ENCODE measurements at places on chromosomes 7 and 10.
A peak's percentile ranks its signal among the peaks of the same experiment; 100 is the strongest.

GRCh38 chr7:10913457-10913856 is 60.2 kb upstream of the PHF14 start:
- no peak for DNase-seq

DNA sequence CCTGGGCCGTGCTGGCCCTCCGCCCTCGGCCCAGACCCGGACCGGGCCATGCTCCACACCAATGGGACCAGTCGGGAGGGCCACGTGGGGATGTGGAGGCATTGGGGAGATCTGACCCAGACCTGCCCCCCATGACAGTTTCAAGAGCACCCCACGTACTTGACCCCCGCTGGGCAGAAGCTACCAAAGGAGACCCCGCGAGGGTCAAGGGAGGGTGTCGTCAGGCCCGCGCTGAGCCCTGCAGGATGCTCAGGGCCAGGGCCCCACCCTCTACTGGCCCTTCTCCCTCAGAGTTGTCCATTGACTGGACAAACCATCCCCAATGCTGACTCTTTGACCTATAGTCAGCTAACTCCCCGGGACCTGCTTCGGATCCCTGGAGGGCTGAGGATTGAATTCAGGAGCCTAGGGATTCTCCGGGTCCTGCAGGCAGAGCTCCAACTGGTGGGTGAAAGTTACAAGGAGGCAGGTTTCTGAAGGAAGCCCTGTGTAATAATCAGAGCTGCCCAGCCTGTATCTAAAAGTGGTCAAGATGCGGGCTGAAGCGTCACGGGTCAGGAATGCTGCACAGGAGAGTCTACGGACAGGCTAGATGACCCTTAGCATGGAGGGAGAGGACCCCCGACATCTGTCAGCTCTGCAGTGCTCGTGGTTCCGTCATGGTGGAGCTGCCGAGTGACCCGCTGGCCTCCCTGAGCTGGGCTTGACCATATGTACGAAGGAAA is 498 bp upstream of the CALHM2 start:
- no peak for DNase-seq

DNA sequence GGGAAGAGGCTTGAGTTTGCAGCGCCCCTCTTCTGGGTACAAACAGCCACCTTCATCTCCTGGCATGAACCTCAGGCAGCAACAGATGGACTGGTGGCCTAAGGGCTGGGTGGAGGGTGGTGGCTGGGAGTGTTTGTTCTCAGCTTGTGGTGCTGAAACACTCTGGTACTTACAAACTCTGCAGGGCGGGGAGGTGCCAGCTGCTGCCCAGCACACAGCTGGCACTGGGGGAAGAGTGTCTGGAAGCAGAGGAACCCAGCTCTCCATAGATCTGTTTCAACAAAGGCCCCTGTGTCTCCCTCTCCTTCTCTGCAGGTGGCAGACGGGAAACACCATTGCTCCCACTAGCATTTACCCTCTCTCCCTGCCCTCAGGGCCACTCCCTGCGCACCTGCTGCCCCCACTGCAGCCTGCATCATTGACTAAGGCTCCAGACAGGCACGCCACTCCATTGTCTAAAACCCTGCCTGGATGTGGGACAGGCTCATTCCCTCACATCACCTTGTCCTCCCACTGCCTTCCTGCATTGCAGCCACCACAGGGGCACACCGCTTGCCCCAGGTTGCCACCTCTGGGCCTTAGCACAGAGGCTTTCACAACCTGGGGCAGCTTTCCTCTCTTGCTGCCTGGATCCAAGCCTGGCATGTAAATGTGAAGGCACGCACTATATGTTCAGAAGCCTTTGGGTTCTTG is 6.5 kb downstream of the ARHGAP22 start:
- DNase-seq, result no peak

DNA sequence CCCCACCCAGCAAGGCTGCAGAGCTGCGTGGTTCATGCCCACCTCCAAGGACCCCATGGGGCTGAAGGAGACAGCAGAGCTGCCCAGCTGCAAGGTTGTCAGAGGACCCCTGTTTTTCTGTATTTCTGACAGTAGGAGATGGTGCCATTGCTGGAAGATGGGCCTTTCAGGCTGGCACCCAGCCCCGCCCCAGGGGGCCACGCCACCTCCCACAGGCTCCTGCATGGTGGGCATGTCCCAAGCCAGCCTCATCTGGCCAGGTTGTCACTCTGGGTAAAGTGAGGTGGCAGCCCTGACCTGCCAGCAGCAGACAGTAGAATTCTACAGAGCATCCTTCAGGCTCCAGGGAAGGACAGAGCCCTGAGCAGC is 75.5 kb upstream of the RET start:
- DNase-seq, result no peak

GRCh38 chr10:84424731-84425167 is 96.4 kb downstream of the CCSER2 start:
- peak; percentile 94 for DNase-seq

GRCh38 chr10:76318211-76318610 is 886.8 kb downstream of the LRMDA start:
- DNase-seq, result no peak

- DNase-seq, result no peak
Observed at GRCh38 chr7:113764401-113765035, 154.3 kb downstream of the PPP1R3A start.

DNA sequence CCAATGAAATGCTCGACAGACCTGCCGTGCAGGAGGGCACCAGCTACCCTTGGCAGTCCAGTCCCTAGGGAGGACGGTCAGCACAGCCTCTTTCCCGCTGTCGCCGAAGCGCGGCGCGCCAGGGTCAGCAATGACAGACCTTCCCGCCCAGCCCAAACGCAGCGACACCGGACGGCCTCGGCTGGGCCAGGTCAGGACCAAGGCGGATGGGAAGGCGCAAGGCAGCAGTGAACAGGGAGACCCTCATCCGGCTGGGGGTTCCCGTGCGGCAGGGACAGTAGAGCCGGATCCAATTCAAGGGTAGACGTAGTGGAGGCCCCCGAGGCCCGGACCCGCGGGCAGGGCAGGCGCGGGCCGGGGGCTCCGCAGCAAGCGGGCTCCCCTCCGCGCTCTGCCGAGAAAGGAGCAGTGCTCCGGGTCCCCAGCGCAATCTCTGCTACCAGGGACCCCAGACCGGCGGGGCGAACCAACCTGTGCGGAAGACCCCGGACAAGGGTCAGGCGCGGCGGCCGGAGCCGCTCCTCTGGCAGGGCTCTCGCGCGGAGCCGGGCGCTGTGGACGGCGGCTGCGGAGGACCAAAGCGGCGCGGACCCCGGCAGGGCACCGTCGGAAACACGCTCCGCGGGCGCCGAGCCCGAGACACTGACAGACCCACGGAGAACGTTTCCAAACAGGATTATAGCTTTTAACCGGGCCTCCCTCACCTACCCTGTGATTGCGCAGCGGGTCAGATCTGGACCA is at the start of gene SEC31B:
Gene SEC31B (minus strand): TSS at position 551 of the 741 bp plus-strand sequence. CDS start 2,909 bp downstream, outside the sequence.
- peak; percentile 17 for DNase-seq

DNA sequence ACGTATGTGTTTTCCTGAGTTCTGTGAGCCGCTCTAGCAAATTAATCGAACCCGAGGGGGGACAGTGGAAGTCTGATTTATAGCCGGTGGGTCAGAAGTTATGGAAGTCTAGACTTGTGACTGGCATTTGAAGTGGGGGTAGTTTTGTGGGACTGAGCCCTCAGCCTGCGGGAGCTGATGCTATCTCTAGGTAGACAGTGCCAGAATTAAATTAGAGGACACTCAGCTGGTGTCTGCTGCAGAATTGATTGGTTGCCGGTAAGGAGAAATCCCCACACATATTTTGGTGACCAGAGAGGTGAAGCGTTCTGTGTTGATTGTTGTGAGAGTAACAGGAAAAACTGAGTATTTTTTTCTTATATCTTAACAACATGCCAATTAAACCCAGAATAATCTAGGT is 143.8 kb upstream of the ADCY1 start:
- DNase-seq, result no peak

DNA sequence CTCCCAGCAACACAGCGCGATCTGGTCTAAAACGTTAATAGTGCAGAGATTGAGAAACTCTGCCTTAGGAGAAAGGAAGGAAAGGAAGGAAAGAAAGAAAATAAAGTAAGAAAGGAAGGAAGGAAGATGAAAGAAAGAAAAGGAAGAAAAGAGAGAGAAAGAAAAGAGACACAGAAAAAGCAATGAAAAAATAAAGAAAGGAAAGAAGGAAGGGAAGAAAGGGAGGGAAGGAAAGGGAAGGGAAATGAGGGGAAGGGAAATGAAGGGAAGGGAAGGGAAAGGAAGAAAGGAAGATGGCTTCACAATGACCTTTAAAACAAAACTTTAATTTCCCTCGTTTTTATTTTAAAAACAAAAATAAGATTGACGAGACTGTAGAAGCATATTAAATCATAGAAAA is 173.1 kb downstream of the ITGA8 start:
- DNase-seq, result no peak

DNA sequence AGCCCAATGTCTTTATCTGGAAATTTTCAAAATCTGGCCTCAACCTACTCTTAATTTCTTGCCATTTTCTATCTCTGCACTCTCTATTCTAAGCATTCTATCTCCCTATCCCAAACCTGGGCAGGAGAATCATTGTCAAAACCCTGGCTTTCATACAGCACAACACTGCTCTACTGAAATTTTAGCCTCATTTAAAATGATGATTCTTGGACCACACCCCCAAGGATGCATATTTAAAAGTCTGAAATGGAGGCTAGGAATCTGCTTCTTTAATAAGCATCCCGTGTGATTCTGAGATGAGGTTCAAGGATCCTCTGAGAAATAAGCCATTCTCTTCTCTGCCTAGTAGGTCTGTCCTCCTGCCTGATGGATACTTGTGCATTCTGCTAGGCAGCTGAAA is 50.8 kb upstream of the EGR2 start:
- DNase-seq, result no peak

DNA sequence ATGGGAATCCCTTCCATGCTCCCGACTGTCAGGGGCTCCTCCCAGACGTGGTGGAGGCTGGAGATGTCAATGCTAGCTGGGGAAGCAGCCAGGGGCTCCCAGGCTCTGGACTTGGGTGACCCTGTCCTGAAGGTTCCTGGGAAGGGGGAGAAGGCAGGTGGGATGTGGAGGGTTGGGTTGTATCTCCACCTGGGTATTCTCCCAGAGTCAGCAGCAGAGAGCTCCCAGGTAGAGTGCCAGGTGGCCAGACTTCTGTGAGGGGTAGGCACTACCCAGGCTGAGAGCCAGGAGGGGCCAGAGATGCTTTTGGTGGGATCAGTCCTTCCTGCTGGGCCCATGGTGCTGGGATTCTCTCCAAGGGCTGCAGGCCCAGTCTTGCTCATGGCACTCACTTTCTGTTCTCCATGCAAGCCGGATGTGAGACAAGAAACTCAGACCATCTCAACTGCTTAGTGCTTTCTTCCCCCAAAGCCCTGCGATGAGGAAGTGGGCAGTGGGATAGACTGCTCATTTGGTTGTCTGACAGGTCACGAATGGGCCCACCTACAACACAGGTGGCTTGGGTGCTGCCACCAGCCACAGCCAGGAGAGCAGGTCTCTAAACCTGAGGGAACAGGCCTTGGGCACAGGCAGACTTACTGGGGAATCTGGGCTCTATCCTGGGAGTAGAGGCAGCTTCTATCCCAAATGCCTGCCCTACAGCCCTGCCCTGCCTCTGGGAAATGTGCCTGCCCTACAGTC is 52.5 kb upstream of the CAMK2B start:
- DNase-seq, result no peak

DNA sequence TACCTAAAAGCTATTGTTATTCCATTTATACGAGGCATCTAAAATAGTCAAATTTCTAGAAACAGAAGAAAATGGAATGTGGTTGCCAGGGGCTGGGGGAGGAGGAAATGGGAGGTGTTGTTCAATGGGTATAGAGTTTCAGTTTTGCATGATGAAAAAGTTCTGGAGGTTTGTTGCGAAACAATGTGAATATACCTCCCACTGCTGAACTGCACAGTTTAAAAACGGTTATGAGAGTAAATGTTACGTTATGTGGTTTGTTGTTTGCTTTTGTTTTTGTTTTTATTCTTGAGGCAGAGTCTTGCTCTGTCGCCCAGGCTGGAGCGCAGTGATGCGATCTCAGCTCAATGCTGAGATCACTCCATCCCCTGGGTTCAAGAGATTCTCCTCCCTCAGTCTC is 64.9 kb upstream of the NRBF2 start:
- no peak for DNase-seq

DNA sequence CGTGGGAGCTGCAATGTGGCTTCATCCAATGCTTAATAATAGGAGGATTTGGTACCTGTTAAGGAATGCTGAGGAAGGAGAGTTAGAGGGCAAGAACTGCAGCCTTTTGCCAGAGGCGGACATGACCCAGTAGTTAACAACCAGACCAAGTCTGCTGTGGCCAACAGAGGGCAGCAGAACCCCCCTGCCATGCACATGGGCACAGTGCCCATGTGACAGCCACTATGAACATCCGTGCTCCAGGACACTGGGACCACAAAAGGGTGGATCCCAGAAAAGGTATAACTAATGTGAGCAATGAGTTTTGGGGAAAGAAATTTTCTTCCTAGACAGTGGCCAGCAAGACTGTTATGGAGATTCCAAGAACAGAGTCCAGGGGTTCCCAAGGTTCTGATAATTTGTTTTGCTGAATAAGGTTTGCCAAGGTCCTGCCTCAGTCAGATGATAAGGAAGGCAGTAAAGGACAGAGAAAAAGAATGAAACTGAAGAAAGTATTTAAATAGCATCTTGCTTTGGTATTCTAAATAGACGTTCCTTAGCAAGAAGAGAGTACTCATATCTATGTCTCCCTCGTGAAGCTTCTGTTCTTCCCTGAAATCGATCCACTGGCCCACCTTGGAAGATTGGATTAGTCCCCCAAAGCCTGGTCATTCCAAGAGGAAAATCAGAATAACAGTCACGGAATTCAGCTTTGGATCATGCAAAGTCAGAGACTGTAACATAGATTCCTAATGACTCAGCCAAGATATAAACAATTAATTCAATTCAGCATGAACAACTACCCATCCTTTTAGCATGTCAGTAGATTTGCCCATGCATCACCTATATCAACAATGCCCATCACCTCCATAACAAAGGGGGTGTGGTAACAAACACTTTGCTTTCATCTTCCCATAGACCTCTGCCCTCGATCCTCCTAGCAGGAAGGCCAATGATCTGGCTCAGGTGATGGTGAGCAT is 56.0 kb downstream of the LGI1 start:
- peak; percentile 67 for DNase-seq

DNA sequence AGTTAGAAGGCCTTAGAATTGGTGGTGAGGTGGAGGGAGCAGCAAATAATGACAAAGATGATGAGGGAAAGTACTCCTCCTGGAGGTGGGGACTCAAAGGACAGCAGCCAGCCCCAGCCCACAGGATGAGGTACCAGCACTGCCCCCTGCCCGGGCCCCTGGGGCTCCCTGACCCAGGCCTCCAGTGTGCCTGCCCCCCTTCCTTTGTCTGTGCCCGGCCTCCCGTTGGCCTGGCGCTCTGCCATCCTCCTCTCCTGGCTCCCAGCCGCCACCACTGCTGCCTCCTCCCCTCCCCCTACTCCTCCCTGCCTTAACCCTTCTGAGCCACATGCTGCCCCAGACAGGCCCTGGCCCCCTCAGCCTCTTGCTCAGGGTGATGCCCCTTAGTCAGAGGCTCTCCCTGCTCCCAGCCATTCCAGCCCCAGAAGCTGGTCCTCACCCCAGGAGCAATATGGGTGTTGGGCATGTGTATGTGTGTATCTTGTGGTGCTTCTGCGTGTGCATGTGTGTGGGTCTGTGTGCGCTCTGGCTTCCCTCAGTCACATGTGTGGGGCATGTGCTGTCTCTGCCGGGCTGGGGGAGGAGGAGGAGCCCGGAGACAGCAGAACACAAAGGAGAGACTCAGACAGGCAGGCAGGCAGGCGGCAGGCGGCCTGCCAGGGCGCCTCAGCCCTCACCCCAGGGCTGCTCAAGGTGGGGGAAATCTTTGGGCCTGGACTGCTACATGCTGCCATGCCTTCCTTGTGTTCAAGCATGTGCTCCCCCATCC is 2.6 kb downstream of the LDB1 start:
- DNase-seq, result peak; percentile 81
